NCI-H2171 (cell line): ENCODE measurements at places on chromosomes 16 and 17.

GRCh38 chr16:9970796-9971195, 211.4 kb downstream of the GRIN2A start:
- no peak for DNase-seq

DNA sequence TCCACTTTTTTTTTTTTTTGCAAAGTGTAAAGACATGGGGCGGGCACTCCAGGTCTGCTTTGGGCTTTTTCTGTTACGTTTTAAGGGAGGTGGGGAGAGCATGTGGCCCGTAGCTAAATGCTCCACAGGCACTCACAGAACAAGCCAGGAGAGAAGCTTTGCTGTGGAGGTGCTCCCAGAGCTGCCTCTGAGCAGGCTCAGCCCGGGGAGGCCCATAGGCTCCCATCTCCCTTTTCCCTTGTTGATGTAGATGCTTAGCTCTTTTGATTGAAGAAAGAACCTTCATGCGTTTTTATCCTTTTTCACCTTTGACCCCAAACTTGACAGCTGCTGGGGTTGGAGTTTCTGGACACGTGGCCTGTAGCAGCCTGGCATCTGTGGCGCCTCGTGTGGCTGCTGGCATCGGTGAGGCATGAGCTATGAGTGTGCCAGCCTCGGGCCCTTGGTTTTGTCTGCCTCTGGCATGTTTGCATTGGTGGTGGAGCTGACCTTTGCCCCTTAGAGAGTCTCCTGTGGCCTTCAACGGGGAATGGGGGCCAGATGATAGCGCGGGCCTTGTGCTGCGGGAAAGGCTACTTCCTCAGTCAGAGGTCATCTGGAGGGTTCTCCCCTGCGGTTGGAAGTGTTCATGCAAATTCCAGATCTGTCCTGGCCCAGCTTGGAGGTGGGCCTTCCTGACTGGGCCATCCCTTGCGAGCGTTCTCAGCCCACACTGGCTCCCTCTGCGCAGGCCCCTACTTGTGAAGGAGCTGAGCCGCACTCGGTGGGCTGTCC, 20.0 kb upstream of the IL17C start:
- DNase-seq, result no peak

- no peak for DNase-seq
Measured at GRCh38 chr17:80861418-80861815, 130.2 kb upstream of the CHMP6 start.

DNA sequence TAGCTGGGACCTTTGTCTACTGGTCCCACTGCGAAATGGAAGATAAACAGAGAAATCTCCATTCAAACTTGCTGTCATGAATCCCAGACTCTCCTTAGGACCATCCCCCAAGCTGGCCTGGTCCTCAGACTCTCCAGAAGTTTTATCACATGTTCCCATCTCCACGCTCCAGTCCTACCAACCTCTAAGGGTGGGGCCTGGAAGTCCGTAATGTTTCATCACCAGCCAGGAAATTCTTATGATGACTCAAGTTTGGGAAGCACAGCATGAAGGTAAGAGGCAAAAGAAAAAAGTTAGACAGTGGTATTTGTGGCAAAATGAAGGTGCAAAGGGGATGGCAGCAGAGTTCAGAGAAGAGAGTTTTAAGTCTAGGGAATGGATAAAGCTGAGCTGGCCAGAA, 52.7 kb downstream of the ZNF18 start:
- no peak for DNase-seq

- no peak for DNase-seq
Measured at GRCh38 chr16:85580684-85581083, 32.4 kb upstream of the GSE1 start.

DNA sequence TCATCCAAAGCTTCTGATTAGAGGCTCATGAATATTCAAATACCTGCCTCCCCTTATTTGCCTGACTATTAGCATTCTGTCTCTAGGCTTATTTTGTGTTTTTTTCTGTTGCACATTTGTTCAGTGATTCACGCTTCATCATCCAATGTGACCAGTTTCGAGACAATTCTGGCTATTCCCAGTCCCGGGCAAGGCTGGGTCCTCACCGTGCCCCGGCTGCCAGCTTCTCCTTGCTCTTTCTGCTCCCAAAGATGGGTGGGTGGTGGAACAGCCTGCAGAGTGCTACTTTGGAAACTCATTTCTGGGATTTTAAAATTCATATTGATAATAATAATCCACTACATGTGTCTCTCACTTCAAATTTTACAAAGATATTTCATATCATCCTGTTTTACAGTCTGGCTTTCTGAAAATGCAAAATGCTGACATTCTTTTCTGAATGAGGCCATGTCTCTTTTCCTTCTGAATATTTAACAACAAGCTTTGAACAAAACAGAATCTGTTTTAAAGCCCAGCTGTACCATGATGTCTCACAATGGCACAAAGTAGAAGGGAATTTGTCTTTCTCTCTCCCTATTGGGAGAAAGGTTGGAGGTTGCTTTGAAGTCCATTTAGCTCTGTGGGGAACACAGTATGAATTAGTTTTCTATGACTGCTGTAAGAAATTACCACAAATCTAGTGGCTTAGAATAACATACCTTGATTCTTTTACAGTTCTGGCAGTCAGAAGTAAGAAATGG, 116.9 kb upstream of the CDH13 start:
- no peak for DNase-seq
